NCI-H524 treated with DMSO at 0.1 percent for 48 hours (cell line): ENCODE measurements at places on chromosomes 4 and X.

GRCh38 chrX:39453889-39454621 lies 643.7 kb downstream of the BCOR start:
- DNase-seq, result peak; percentile 92

- DNase-seq, result no peak
These were observed 812 bp upstream of the KDM6A start for GRCh38 chrX:44871931-44872820.

GRCh38 chr4:188841523-188841922 lies 702.3 kb downstream of the TRIML1 start:
- DNase-seq, result no peak

- no peak for DNase-seq
These were observed 163.3 kb upstream of the LEF1 start for GRCh38 chr4:108331905-108332632.

- DNase-seq, result no peak
These were observed 54.5 kb upstream of the HPSE start for GRCh38 chr4:83389037-83389720.

DNA sequence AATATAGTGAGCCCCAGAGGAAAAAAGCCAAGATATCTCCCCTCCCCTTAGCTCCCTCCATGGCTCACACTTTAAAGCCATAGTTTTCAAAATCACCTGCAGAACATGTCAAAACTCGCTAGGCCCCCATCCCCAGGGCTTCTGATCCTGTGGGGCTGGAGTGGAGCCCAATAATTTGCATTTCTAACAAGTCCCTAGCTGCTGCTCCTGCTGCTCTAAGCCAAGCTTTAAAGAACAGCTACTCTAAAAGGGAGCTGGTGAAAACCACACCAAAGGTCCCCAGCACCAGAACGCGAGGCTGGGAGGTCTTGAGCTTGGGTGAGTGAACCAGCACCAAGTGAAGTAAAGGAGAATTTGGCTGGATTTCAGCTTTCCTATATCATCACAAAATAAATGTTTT lies 237.1 kb downstream of the ZNF674 start:
- DNase-seq, result no peak
